ENCODE measurements at places on chromosomes 16 and 17.
A peak's percentile ranks its signal among the peaks of the same experiment; 100 is the strongest.

DNA sequence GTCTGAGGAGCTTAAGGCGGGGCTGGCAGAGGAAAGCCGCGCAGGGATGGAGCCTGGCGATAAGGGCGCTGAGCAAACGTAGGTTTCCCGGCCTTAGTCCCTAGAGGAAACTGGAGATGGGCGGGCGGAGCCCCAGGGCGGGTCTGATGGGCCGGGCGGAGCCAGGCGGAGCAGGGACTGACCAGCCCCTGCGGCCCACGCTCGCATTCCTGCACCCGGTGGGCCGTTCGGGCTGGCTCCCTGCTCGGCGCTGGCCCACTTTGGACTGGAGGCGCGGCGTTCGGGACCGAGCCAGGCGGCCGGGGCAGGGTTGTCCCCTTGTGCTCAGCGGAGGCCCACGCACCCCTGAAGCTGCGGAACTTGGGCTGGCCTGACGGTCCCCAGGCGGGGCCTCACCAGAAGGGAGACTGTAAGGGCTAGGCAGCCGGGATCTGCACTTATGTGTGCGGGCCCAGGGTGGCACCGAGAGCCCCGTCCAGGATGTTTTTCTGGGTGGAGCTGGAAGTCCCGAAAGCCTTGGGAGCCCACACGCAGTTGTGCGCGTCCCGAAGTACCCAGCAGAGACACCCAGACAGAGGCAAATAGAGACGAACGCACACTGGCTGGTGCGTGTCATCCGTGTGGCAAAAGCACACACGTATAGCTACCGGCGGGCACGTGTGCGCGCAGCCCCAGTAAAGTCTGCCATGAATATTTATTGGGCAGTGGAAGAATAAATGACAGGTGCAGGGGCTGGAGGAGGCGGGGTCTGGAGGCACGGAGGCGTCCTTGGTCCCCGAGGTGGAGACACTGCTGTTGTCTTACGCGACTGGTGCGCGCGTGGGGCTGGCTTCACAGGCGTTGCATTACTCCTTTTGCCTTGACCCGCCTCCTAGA is 1.4 kb downstream of the PYDC1 start:
- DNase-seq = peak; percentile 31

DNA sequence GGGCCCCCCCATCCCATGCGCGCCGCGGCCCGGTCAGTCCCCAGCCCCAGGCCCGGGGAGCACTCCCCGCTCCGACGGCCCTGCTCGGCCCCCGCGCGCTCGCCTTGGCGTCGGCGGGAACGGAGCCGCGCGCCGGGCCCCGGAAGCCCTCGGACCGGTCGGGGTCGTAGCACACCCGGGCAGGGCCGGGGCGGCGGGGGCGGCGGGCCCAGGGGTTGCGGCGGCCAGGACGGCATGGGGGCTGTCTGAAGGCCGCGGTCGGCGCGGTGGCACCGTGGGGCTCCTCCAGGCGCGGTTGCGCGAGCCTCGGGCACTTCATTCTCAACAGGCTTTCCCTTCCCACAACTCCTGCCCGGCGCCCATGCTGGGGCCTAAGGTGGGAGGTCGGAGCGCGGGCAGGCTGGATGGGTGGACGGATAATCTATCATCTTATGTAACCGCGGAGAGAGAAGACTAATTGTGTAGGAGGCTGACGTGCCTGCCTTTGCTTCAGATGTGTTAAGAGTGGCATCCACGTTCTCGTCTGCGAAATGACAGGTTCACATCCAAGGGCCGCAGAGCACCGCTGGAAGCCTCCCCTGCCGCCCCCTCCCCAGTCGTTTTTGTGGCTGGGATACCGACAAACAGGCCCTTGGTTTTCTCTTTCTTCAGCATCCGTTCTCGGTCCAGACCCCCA is 708 bp downstream of the BAIAP2 start:
- no peak for DNase-seq

DNA sequence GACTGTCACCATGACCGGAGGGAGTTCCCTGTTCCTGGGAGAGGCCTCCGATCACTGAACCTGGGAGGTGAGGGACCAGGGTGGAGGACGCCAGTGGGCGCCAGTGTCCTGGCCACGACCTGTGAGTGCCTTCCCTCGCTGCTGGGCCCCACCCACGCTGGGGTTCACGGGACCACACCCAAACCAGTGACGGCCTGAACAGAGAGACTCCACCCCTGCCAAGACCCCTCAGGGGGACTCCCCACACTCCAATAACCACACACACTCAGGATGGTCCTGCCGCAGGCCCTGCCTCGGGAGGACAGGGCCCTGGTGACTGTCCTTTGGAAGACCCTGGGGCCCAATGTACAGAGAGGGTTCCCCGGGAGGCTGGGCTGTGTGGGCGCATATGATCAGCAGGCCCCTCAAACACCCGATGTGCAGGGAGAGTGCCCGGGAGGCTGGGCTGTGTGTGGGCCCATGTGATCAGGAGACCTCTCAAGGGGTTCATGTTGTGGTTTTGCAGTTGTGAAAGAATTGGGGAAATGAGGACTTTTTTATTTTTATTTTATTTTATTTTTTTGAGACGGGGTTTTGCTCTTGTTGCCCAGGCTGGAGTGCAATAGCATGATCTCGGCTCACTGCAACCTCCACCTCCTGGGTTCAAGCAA is 26.6 kb downstream of the TPSD1 start:
- no peak for DNase-seq

DNA sequence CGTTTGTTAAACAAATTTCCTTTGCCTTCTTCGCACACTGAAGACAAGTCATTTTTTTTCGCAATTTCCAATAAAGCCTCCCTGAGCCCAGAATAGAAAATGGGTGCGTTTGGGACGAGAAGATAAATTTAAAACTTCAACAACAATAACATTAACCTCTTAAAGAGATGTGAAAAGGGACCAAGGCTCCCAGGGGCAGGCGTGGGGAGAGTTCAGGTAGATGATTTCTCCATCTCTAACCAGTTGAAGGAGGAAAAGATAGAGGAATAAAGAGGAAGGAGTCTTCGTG is 1.3 kb upstream of the HOXB4 start:
- no peak for DNase-seq

- DNase-seq = no peak
Measured at GRCh38 chr16:67406111-67406971, 9.9 kb downstream of the ZDHHC1 start.

DNA sequence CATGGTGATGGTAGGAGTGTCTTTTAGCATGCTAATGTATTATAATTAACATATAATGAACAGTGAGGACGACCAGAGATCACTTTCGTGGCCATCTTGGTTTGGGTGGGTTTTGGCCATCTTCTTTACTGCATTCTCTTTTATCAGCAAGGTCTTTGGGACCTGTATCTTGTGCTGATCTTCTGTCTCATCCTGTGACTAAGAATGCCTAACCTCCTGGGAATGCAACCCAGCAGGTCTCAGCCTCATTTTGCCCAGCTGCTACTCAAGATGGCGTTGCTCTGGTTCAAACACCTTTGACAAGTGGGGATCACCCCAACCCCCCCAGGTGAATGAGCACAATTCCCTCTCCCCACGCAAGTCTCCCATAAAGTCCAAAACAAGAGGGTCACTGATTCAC is 49.3 kb upstream of the ETV4 start:
- no peak for DNase-seq

GRCh38 chr17:76479515-76480060 is 12.2 kb downstream of the AANAT start:
- DNase-seq = no peak

DNA sequence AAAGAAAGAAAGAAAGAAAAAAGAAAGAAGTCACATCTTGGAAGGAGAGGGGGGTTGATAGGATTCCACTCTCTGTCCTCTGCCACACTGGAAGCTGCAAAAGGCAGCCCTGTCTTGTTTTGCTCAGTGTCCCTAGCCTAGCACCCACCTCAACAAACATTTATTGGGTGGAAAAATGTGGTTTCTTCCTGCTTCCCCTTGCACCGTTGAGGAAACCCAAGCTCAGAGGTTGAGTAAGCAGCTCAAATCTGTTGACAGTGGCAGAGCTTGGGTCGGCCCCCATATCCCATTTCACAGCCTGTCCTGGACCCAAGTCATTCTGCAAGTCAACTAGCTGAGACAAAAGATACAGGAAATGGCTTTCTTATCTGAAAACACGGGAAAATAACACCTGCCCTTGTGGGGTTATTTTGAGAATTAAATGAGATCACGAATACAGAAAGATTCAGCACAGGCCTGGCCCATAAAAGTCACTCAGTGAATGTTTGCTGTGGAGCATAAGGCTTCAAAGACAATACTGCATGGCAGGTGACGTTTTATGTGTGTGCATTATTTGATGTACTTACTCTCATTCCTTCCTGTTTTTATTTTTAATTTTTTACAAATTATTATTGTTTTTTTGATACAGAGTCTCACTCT is 63.6 kb downstream of the SCNN1B start:
- DNase-seq = no peak

- no peak for DNase-seq
Measured at GRCh38 chr16:10162981-10163380, 19.2 kb downstream of the GRIN2A start.

- DNase-seq = no peak
Measured at GRCh38 chr17:31061678-31062077, 33.1 kb upstream of the NF1 start.

- DNase-seq = no peak
Measured at GRCh38 chr16:79598348-79599181, 2.0 kb downstream of the MAF start.

DNA sequence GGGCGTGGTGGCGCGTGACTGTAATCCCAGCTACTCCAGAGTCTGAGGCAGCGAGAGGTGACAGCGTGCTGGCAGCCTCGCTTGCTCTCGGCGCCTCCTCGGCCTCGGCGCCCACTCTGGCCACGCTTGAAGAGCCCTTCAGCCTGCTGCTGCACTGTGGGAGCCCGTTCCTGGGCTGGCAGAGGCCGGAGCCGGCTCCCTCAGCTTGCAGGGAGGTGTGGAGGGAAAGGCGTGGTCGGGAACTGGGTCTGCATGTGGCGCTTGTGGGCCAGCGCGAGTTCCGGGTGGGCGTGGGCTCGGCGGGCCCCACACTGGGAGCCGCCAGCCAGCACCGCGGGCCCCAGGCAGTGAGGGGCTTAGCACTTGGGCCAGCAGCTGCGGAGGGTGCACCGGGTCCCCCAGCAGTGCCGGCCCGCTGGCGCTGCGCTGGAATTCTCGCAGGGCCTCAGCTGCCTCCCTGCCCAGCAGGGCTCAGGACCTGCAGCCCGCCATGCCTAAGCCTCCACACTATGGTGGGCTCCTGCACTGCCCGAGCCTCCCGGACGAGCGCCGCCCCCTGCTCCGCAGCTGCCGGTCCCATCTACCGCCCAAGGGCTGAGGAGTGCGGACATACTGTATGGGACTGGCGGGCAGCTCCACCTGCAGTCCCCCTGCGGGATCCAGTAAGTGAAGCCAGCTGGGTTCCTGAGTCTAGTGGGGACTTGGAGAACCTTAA is 1093.3 kb upstream of the CDH8 start:
- no peak for DNase-seq

- no peak for DNase-seq
Measured at GRCh38 chr17:64781810-64782555, 119.9 kb upstream of the SMURF2 start.

DNA sequence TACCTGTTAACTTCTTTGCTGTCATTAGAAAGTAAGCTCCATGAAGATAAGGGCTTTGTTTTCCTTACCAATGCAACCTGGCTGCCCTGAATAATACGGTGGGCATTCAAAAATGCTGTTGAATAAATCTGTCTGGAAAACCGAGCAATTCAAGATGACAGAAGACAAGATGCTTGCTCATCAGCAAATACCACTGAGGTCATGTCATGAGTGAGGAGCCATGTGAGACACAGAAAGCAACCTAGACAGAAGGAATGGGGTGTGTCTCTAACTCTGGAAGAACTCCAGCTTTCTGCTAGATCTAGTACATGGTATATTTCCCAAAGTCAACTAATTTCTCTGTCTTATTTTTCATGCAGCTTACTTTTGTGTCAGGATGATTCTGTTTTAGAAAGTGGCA is 64.2 kb downstream of the STH start:
- DNase-seq = no peak

- no peak for DNase-seq
Measured at GRCh38 chr16:77873066-77873465, 84.7 kb downstream of the VAT1L start.

DNA sequence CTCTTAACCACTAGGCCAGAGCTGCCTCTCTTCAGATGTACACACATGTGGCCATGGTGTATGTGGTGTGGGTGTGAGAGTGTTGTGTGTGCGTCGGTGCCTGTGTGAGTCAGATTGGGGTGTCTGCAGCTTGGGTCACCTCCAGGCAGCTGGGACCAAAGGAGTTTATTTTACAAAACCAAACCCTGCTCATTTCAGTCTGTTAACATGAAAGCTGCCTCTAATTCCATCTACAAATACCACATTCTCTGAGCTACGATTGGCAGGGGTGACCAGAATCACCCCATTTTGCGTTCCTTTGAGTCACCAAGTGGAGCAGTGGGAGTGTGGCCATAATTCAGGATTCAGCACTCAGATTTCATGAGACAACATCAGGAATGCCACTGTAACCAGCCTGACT is 105.3 kb downstream of the IRX5 start:
- DNase-seq = no peak

- no peak for DNase-seq
Measured at GRCh38 chr17:43661699-43662412, at the start of gene MEOX1. Gene MEOX1 (minus strand): TSS chr17:43661922. CDS start chr17:43661534, 388 bp downstream.

DNA sequence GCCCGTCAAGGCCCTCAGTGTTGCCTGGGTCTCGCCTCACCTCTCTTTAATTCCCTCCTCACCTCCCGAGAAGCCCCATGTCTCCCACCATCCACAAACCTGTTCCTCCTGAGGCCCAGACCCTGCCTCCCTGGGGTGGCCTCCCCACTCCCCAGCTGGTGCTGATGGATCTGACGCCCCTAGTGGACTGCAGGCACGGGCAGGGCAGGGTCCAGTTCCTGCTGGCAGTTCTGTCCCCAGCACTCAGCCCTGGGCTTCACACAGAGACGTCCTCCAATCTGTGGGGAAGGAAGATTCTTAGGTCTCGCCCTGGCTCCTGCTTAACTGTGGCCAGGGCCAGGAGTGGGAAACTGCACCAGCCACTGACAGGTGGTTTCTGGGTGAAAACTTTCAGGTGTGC is 108.8 kb downstream of the AMFR start:
- no peak for DNase-seq

- peak; percentile 77 for DNase-seq
Measured at GRCh38 chr16:4768549-4769305, 1.8 kb upstream of the ZNF500 start.

DNA sequence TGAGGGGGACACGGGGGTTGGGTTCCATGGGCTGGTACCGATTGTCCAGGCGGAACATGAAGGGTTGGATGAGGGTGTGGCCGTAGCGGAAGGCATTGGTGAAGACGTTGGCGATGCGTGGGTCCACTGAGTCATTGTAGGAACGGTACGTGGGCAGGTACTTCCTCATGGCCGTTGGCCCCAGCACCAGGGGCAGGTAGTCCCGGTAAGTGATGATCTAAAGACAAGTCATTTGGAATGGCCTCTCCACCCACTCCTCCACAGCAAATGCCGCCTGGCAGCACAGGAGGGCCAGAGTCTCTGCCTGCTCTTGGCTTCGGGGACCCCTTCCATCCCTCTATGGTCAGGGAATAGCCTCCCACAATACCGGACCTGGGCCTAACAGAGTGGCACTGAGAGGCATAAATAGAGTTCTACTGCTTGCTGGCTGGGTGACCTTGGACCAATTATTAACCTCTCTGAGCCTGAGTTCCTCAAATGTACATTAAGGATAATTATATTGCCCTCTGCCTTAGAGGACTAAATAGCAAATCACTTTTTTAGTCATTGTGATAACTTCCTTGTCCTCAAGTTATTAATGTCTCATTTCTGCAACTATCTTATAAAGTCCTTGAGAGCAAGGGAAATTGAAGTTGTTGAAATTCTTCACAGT is 7.2 kb downstream of the MPO start:
- DNase-seq = no peak
